ENCODE measurements at places on chromosomes 6 and 20.
A peak's percentile ranks its signal among the peaks of the same experiment; 100 is the strongest.

DNA sequence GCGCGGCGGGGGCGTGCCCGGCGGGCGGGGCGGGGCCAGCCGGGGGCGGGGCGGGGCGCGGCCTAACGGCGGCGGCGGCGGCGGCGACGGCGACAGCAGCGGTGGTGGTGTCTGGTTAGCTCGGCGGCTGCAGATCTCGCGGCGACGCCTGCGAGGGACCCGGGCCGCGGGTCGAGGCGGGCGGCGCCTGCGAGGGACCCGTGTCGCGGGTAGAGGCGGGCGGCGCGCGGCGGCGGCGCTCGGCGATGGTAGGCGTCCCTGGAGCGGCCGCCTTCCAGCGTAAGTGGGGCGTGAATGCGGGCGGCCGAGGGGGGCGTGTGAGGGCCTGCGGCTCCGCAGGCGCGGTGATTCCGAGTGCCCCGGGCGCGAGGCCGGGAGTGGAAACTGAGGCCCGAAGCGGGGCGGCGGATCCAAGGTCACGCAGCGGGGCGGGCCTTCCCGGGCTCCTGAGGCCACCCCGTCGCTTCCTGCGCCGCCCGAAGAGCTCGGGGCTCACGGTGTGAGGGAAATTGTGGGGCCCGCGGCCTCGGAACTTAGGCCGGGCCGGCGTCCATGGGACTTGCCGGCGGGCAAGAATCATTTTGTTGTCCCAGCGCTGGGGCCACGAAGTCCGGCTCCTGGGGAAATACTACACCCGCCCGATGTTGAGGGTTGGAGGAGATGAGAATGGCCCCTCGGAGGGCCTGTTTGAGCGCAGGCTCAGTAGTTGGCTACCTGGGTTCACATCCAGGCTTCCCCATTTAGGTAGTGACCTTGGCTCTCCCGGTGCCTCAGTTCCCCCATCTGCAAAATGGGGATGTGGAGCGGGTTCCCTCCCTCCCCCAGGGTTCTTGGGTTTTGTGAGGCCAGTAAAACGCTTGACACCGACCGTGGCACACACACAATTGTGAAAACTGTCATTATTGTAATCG is at the start of gene CBFA2T2:
CBFA2T2 (plus strand) TSS at position 74 of the 911 bp plus-strand sequence; CDS start at position 246, 172 bp downstream.
- DNase-seq, result peak; percentile 60

DNA sequence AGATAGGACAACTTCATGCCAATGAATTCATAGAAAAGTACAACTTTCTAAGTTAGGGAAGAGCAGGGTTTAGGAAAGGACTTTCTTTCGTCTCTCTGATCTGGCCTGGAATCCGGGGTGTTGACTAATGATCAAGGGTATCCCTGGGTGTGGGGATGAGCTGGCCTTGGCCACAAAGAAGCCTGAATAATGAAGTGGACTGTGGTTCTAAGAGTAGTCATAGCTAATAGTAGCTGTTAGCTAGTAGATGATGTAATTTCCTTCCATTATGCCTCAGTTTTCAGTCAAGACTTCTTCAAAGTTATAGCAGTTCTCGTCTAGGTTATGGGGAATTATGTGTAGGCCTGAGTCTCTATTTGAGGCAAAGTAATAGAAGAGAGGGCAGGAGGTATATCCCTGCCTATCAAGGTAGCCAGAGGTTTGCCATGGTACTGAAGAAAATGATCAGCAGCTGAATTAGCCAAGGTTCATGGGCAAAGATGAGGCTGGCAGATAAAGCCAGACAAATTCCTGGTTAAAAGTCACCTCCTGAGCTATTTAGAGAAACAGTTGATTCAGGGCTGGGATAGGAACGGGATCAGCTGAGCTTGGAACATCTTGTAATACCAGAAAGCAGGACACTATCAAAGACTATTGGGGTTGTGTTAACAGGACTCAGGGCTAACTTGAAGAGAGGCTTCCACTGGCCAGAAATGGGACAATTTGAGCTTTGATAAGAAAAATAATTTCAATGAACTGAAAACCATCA is 18.7 kb upstream of the TRPC4AP start:
- DNase-seq, result no peak

DNA sequence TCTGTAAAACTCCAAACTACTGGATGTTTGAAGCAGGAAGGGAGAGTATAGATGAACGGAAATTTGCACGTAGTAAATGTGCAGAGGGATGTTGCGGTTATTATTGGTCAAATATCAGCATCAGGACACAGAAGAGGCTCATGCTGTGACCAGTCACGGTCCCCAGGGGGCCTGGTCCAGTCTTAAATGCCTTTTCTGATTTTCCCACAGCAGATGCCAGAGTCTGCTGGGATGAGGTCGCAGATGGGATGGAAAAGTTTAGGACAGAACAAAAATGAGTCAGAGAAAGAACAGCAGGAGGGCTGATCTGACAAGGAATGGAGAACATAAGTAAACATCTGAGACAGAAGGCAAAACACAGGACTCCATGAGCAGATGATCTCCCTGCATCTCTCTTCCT is 11.7 kb upstream of the SIRPG start:
- DNase-seq, result peak; percentile 31

- no peak for DNase-seq
Observed at GRCh38 chr6:145042559-145042958, 692.8 kb downstream of the EPM2A start.

GRCh38 chr6:123575188-123575587 is 61.6 kb downstream of the TRDN start:
- DNase-seq, result no peak

DNA sequence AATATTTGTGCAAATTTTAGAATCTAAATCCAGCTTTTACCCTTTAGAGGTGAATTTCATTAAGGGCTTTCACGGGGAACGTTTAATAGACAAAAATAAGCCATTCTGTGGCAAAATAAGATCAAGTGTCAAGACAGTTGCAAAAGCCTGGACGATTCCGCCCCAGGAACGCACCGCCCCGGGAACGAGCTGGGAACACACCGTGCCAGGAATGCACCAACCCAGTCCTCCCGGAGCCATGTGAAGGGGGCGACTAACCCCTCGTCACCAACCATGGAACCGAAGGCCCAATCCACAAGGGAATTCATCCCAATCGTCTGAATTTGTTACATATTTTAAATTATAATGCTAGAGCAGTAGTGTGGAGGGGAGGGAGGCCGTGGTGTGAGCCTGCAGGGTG is 20.8 kb upstream of the TCFL5 start:
- DNase-seq, result no peak

DNA sequence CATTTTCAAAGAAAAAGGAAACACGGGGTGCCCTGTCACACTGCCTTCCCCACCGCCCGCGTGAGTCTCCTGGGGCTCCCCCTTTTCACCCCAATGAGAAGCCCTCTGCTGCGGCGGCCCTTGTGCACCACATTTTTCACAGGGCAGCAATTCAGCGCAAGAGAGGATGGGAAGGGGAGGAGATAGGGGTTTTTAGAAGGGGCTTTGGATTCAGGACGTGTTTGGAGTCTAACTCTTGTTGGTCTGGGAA is 726 bp upstream of the ARFGEF3 start:
- no peak for DNase-seq

- DNase-seq, result no peak
Observed at GRCh38 chr6:37713529-37714119, 15.9 kb upstream of the MDGA1 start.

- DNase-seq, result no peak
Observed at GRCh38 chr20:4326195-4327065, 311.1 kb upstream of the RNF24 start.

- no peak for DNase-seq
Observed at GRCh38 chr20:31945319-31945718, 6.5 kb downstream of the PDRG1 start.

GRCh38 chr6:1908784-1909183 is 299.1 kb downstream of the FOXC1 start:
- no peak for DNase-seq

GRCh38 chr6:156864557-156864956 is 87.4 kb downstream of the ARID1B start:
- no peak for DNase-seq

DNA sequence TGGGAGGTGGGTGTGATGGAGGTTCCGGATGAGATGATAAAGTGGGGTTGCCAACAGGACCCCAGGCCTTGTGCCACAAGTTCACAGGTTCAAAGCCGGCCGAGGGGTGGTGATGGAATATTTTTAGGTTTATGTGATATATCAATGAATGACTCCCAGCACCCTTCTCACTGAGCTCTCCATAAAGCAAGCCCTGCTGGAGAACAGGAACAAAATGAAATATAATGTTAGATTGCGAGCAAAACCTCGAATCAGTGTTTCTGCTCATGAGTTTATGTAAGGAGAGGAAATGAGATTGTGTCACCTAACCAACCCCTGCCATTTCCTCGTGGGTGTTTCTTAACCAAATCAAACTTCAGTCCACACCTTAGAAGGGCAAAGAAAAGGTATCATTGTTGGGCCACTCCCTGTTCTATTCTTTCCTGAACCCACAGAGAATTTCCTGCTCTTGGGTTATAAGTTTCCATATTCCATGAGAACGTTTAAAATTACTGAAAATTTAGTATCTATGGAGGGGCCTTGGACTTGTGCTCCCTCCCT is 192.2 kb upstream of the EXOC2 start:
- no peak for DNase-seq

DNA sequence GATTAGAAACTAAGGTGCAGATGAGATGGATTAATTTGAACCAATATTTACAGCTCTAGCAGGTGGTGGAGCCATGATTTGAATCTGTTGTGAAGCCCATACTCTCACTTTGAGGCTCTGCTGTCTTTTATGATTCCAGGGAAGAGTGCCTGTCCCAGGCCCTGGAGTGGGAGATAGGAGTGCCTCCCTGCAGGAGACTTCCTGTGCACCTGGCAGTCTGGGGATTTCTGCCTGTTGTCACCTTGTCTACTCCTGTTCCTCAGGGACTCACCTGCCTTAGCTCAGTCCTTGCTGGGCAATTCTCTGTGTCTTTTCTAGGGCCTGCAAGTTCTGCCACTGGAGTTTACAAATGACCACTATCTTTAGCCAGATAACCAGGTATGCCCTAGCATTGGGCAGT is 46.3 kb downstream of the SCAND1 start:
- DNase-seq, result no peak

GRCh38 chr6:70390067-70390466 is 23.2 kb upstream of the FAM135A start:
- no peak for DNase-seq

- no peak for DNase-seq
Observed at GRCh38 chr20:14984768-14985622, 647.6 kb upstream of the FLRT3 start.

GRCh38 chr20:51697096-51697826 is 70.9 kb downstream of the ATP9A start:
- DNase-seq, result no peak

DNA sequence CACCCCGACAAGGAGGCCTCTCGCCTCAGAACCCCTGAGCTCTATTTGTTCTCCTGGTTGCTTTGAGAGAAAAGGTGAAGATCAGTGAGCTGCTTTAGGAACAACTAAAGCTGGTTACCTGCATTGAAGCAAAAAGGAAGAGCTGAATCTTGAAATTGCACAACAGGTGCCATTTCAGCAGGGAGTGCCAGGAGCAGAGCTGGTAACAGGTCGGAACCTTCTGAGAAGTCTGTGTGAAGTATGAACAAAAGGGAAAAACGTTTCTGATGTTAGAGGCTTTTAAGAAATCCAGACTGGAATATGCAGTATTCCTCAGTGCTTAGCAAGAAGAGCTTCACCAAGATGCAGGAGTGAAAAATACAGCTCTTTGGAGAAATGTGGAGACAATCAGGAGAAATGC is 164.0 kb downstream of the TMEM242 start:
- no peak for DNase-seq

- no peak for DNase-seq
Observed at GRCh38 chr6:71229477-71229876, 59.1 kb upstream of the OGFRL1 start.

- no peak for DNase-seq
Observed at GRCh38 chr6:6474170-6474920, 114.2 kb upstream of the LY86 start.

DNA sequence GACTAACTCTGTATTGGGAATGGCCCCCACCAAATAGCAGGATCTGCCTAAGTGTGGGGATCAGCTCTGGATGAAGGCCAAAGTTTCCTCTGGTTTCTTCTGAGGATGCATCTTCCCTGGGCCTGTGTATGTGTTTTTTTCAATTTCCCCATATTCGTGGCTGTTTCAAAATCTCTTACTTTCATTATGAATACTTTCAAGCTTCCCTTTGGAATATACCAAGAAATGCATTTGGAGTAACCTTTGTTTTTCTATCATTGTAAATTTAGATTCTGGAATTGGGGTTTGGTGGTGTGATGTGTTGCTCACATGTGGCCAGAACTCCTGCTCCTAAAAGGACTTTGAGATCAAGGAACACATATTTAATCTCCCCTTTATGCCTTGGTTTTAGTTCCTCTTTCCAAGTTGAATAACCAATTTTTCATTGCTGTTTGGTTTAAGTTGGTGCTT is 8.4 kb downstream of the ENTPD6 start:
- no peak for DNase-seq

- DNase-seq, result no peak
Observed at GRCh38 chr6:71513036-71513435, 224.4 kb downstream of the OGFRL1 start.

GRCh38 chr20:51419231-51419630 is 123.3 kb downstream of the NFATC2 start:
- no peak for DNase-seq

- no peak for DNase-seq
Observed at GRCh38 chr6:73888050-73888449, 192.0 kb downstream of the CD109 start.

- no peak for DNase-seq
Observed at GRCh38 chr6:153016846-153017245, 14.3 kb upstream of the MTRF1L start.

GRCh38 chr6:135665935-135666334 is 168.4 kb upstream of the AHI1 start:
- DNase-seq, result no peak

DNA sequence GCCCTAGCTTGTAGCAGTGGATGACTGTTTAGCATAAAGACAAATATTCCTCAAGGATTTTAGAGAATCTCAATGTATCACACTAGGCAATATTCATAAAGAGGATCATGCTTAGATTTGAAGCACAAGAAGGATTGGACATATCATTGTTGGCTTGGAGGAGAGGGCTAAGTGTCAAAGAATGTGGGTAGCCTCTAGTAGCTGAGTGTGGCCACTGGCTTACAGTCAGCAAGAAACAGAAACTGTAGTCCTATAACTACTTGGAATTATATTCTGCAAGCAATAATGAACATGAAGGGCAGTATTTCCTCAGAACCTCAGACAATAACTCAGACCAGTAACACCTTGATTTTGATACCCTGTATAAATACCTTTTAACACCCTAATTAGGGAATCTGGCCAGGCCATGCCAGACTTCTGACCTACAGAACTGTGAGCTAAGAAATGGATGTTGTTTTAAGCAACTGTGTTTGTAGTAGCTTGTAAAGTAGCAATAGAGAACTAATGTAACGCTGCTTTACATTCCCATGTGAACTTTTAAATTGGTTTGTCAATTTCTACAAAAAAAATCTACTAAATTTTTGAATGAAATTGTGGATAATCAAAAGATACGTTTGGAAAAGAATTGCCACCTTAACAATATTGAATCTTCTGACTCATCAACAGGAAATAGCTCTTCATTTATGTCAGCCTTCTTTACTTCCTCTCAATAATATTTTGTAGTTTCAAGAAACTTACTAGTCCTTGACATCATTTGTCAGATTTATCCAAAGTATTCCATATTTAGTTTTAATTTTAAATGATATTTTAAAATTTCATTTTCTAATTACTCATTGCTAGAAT is 65.2 kb upstream of the RSPO3 start:
- no peak for DNase-seq
